ENCODE measurements at places on chromosomes 6 and 20.
A peak's percentile ranks its signal among the peaks of the same experiment; 100 is the strongest.

DNA sequence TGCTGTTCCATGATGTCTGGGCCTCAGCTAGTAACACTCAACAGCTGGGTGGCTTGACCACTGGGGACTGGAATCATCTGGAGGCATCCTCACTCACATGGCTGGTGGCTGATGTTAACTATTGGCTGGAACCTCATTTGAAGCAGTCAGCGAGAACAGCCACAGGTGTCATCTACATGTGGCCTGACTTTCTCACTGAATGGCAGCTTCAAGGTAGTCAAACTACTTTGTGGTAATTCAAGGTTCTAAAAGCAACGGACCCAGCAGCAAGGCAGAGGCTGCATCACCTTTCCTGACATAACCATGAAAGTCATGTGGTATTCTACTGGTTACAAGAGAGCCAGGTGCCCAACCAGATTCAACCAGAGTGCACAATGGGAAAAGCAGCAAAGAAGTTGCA, 115.9 kb upstream of the DST start:
- no peak for DNase-seq

DNA sequence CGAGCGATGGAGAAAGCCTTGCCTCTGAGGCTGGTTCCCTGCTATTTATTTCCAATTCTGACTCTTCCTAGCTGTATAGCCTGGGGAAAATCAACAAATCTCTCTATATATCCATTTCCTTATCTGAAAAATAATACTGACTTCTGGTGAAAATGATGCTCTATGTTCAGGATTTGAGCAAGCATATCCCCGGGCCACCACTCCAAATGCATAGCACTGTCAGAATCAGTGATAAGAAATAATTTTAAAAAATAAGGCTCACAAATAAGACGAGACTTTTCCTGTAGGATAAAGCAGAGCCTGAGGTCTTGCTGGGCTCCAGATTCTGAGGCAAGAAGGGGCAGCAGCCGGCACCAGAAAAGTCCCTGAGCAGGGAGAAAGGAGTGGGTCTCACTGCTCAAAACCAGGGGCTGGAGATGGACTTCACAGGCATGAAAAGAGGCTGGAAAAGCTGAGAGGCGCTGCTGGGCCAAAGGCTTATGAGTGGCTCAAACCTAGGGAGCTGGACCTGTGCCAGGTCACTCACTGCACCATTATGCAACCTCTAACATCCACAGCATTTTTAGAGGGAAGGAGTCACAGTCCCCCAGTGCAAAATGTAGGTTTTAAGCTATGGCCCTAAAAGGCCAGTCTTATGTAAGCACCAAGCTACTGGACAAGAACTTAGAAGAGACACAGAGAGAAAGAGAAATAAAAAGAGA, 48.1 kb upstream of the SLC17A4 start:
- no peak for DNase-seq

DNA sequence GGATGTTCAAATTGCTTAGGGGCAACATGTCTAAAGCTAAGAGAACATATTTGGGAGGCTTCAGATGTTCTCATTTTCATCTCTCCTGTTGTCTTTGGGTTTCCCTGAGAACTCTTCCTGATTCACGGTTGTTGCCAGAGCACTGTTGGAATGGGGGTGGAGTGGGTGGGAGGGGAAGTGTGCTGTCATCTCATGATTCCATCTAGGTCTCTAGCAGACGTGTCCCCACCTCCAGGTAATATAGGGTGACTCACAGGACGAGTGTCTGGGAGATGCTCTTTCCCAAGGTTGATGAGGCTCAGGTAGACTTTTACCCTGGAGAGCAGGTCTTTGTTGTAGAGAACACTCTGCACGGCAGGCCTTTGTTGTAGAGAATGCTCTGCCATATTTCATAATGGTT, 636.9 kb downstream of the QKI start:
- DNase-seq, result no peak

DNA sequence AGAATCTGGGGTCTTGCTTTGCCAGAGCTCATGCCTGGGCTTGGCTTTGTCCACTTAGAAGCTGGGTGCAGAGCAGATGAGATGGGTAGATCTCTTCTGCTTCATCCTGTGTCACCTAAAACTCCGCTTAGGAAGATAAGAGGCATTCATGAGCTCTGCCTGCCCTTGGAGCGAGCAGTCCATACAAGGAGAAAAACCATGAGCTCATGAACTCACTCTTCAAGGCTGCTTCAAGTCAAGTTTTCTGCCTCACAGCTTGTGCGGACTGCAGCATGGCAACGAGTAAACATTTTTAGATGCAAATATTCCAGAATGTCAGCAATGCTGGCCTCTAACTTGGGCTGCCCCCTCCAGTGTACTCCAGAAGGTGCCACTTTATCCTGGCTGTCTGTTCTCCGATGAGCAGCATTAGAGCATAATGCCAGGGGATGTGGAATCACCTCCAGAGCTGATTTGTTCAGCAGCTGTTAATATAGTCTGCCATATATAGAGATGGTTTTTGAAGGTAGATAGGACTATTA, 10.7 kb upstream of the UQCC2 start:
- DNase-seq, result no peak

DNA sequence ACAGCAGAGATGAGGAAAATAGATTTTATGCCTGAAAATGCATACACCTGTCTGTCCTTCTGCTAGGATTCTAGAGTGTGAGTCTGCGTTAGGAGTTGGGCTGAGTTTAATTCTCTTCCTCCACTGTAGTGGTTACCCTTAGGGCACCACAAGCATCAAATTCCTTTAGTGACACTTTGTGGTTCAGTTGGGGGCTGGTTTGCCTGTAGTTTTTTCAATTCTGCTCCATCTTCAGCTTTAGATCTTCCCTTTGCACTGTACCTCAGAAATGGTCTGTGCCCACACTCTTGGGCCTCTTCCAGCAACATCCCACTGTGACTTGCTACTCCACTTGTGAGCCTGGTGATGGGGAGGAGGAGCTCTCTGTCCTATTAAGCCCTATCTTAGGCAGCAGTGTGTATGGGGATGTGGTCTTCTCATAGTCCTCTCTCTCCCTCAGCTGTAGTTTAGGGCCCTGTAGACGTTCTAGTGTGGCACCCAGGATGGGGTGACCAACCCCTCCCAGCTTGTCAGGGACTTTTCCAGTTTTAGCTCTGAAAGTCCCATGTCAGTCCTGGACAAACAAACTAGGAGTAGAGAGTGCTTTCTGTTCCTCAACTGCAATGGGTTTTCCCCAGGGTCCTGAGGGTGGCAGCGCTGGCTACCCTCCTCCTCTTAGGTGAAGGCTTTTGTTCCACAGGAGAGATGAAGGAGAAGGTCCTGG, 19.7 kb upstream of the OGFRL1 start:
- DNase-seq, result no peak

DNA sequence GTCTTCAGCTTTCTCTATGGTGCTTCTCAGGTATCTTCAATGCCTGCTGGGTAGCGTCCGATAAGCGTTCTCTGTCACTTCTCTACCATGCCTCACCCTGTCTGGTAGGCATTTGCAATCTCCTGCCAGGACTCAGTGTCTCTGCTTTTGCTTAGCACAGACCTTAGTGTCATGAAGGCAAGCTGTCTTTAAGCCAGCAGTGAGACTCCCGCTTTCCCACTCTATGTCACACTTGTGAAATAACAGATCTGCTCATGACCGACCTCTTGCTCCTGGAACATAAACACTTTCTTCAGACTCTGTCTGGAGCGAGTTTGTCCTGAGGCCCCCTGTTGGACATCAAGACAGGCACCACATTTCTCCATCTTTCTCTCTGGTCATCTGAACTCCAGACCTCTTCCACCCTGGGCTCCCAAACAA, 17.0 kb downstream of the ADGRB3 start:
- no peak for DNase-seq

- DNase-seq, result no peak
Measured at GRCh38 chr6:16684896-16685554, 76.2 kb downstream of the ATXN1 start.

- DNase-seq, result no peak
Measured at GRCh38 chr20:53699906-53700305, 106.3 kb upstream of the ZNF217 start.

DNA sequence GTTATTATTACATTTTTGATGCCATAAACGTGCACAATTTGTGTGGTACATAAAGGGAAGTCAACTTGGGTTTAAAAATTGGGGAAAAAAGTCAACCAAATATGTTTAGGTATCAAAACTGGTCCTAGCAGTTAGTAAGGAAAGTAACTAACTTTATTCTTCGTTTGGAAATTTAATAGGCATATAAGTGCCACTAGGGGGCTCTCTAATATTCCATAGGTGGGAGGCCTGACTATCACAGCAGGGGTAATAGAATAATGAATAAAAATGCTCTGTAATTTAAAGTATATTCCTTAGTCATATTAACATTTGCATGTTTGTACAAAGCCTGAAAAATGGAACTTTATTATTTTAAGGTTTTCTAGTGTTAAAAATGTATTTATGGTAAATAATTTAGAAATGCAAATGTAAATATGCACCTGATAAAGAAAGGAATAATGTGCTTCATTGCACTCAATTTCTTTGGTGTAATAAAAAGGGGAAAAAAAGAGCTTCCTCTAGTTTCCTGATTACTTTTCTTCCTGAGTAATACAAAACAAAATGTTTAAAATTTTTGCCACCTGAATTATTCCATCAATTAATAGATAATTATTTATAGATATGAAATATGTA, 125.7 kb upstream of the HDAC2 start:
- DNase-seq, result peak; percentile 9

DNA sequence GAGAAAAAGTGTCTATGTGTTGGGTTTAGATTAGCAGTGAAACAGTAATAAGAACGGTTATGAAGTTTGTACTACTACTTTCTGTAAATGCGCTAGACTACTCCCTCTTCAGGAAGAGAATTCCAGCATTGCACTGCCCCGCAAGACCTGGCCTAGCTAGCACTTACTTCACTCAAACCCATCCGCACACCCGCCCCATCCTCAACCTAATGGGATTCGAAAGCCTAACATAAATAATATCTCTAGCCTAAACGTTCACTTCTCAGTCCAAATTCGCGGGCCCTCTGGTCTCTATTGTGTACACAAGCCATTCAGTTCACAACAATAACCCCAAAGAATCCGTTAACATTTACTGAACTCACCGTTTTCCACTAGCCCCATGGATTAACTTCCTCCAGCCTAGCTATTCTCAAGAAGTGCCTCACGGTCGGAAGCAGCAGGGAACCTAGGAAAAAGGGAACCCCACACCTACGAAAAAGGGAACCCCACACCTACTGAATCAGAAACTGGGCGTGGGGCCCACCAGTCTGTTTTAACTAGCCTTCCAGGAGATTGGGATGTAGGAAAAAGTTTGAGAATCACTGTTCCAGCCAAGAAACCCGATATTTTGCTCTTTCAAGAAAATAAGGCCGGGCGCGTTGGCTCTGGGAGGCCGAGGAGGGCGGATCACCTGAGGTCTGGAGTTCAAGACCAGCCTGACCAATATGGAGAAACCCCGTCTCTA, 45.4 kb upstream of the BTN3A2 start:
- DNase-seq, result no peak

- no peak for DNase-seq
Measured at GRCh38 chr6:50272611-50273010, 222.9 kb upstream of the DEFB112 start.

GRCh38 chr6:159378411-159379328, 209.5 kb downstream of the FNDC1 start:
- no peak for DNase-seq

DNA sequence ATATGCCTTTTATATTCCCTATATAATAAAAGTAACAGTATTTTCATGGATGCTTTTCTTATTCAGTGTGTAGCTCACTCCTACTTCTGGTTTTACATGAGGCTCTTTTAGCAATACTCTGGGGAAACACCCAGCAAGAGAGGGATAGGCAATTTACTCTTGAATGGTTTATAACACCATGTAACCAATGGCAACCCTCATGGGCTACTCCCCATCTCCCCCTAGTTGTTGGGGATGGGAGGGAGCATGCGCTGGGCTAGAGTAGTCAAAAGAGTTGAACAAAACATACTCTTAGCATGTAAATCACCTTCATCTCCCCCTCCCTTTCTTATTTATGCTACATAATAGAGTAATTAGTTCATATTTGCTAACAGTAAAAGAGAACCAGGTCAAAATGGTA, 140.1 kb upstream of the LRFN2 start:
- DNase-seq, result no peak

DNA sequence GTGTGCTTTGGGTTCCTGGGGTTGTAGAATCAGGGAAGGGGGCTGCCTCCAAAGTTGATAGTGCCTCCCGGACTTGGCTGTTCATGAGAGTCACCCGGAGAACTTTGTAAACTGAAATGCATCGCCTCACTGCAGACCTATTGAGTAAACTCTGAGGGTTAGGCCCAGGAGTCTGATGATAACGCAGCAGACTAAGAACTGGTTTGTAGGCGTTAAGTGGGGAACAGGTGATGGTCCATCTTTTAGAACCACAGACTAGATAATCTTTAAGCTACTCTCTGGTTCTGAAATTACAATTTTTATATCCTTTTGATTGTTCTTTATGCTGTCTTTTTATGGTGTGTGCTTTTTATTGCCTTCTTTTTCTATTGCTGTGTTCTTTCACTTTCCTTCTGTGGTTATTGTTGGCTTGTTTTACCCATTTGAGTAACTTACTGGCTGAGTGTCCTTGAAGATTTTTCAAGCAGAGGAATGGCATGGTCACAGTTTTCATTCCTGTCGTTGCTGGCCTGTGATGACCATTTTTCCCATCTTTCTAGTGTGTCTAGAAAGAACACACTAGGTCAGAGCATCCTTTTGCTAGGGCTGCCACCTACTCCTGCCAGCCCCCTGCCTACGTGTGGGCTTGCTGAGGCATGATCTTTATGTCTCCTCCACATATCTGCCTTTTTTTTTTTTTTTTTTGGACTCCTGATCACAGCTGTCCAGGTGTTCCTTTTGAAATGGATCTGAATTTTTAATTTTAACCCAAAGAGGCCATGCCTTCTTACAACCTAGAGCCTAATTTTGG, 30.9 kb downstream of the LRRC1 start:
- DNase-seq, result no peak

DNA sequence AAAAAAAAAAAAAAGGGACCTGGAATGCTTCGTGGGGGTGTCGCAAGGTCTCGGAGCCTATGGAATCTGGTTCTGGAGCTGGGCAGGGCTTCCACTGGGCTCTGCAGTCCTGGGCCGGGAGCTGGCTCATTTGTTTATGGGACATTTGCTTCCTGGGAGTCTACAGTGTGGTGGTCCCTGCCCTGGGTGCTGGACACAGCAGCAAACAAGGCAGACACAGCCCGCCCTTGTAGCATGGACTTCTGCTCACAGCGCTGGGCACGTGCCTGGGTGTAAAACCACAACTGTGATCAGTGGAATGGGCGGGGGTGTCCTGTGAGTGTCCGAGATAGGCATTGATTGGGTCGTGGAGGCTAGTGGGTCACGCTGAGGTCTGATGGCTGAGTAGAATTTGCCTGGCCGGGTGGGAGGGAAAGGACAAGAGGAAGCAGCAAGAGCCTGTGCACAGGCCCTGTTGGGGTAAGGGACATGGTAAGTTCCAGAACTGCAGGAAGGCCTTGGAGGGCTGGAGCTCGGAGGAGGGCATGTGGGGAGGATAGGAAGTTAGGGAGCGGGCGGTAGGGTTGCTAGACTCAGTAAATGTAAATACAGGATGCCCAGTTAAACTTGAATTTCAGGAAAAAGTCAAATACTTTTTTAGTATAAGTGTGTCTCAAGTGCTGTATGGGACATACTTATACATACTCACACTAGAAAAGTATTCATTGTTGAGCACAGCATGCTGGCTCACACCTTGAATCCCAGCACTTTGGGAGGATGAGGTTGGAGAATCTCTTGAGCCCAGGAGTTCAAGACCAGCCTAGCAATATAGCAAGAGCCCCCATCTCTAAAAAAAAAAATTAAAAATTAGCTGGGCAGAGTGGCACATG, 61.3 kb upstream of the PMEPA1 start:
- no peak for DNase-seq
